NCI-H460 (cell line): ENCODE measurements at places on chromosomes 2 and 18. TPM values are rescaled to one million over a fixed set of nuclear protein-coding genes. Genes with fewer than 3 reads are reported as not detected.

- no peak for DNase-seq
Observed at GRCh38 chr2:148237911-148238310, 217.0 kb downstream of the MBD5 start.

Gene PIAS2
- 14.4 and 15.8 TPM in 2 replicates for total RNA-seq

Gene GNAL
- total RNA-seq: 8.6 TPM in 2 replicates

Gene TEX51
- not detected in 2 replicates for total RNA-seq

DNA sequence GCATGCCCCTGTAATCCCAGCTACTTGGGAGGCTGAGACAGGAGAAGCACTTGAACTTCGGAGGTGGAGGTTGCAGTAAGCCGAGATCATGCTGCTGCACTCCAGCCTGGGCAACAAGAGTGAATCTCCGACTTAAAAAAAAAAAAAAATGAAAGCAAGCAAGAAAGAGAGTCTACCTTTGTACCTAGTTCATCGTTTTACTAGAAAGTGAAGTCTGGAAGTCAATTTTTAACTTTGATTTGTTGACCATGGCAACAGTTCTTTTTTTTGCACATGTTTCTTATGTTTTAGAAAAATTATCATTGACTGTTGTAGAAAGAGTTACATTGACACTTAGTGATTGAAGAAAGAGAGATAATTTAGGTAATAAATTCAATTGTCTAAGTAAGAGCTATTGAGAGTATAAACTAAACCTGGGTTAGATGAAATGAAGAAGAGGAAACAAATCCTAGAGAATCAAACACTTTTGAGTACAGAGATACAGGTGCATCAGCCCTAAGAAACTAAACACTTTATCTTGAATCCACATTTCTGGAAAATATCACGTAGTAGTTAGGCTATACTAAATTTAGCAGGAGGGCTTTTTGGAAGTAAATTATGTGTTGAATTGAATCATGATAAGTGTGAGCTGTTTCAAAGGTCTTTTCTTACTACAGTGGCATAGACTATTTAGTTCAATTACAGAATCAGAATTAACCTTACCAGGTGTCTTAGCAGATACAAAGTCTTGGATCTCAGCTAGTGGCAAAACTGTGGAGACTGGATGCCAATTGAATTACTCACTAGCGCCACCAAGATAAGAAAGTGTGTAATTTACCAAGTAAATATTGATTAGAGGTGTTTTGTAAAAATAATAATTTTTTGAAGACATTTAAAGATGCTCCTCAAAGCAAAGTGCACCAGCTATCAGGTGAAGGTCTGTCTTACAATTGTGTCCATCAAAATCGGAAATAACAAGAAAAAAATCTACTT lies 303.4 kb upstream of the NRXN1 start:
- no peak for DNase-seq

Gene CABYR
- 36.7 and 37.3 TPM in 2 replicates for total RNA-seq

DNA sequence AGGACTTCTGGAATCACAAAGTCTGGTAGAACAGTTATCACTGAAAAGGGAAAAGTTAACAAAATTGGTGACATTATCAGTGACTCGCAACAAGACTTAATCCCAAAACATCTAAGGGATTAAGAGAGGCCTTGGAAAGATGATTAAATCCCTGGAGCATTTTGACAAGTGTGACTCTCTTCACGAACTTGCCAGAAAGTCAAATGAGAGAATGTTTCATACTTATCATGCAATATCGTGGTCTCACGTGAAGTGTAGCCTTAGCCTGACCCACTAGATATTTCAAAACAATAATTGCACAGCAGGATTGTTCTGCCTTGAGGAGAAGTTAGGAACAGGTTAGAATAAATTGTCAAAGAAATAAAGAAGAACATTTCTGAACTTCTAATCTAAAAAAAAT lies 104.5 kb downstream of the COL6A3 start:
- no peak for DNase-seq

DNA sequence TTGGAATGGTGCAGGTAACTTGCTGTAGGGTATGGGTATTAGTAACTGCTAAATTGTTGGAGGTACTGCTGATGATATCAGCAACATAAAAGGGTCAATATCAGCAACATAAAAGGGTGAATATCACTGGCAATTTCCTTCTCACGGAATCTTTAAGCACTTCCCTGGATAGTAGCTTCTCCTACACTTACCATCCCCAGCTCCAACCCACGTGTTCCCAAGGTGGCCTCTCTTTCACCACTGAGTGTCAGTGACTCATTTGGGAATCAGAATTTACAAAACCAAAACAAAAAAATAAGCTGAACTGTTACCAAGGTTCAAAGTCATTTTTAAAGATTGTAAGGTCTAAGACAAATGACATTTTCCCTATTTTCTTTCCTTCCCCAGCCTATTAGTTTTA lies 70.8 kb downstream of the LRP2 start:
- DNase-seq: no peak

GRCh38 chr2:226793646-226794045 lies 6.0 kb downstream of the IRS1 start:
- no peak for DNase-seq

GRCh38 chr2:18498531-18498930 lies 61.9 kb downstream of the RDH14 start:
- DNase-seq: no peak

DNA sequence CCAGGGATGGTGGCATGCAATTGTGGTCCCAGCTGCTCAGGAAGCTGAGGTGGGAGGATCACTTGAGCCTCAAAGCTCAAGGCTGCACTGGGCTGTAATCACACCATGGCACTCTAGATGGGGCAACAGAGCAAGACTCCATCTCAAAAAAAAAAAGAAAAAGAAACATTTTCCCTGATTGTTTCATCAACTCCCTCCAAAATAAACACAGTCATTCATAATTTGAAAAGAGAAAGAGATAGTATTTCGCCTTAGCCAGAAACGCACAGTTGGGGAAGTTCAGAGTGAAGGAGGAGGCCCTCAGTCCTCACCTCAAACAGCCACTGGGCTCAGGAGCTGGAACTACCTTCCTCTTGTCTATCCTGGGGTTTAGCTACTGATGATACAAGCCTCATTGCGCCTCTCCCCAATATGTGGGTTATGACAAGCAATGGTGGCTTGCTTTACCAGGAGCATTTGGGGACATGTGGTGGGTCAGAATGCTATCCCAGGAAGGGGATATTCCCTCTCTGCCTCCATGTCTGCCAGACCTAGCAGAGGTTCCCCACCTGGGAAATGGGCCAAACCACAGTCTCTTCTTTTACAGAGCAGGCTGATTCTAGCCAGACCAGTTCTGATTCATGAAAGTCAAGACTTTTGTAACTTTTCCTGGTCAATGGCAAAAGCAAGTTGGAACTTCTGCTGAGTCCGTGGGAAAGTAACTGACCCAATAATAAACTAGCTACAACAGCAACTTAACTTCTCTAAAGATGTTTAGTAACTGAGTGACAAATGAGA lies 22.2 kb upstream of the TMEM87B start:
- no peak for DNase-seq

Gene HRH4
- total RNA-seq: 0.12 and 0.29 TPM in 2 replicates

GRCh38 chr18:32480581-32480980 lies 9.9 kb upstream of the GAREM1 start:
- DNase-seq: no peak

Gene OSBPL1A
- 23.6 and 25.2 TPM in 2 replicates for total RNA-seq

DNA sequence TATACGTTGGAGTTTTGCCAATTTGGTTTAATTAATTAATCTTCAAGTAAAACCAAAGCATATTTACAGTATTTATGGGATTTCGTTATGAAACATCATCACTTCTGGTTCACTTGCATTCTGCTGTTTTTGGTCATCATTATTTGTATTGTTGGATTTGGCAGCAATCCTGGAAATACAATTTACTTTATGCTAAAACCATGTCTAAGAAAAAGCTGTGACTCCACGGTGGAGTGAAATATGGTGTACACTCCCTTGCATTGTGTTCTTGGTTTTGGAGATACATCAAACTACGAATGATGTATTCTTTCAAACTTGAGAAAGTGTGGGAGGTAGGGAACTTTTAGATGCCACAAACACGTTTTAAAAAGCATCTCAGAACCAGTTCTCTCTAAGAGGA lies 106.4 kb downstream of the CTAGE1 start:
- no peak for DNase-seq

DNA sequence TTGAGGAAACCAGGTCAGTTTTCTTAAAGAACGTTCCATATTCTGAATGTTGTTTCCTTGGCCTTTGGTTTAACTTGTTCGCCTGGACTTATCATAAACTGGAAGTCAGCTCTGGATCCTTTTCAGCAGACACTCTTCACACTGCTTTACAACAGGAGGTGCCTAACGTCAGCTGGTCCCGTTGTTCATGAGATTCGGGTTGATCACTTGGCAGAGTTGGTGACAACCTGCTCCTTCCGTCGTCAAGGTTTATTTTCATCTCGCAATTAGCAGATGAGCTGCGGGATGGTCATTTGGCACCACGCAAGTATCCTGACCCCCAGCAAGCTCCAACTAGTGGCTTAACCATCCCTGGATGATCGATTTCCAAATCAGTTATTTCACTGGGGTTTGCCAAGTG lies 23.0 kb upstream of the BIN1 start:
- DNase-seq: no peak

DNA sequence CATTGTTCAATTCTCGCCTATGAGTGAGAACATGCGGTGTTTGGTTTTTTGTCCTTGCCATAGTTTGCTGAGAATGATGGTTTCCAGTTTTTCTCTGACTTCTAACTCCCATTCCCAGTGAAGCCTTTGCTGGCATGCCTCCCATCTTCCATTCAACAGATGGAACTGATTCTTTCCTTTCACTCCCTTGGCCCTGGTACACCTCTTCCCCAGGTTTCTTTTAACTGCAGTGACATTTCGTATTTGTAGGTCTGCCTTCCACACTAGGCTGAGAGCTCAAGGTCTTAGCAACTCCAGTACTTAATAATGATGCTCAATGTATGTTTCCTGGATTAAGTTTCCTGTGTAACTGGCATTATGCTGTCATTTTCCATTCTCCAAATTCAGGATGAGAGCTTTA lies 48.5 kb downstream of the GAREM1 start:
- no peak for DNase-seq

DNA sequence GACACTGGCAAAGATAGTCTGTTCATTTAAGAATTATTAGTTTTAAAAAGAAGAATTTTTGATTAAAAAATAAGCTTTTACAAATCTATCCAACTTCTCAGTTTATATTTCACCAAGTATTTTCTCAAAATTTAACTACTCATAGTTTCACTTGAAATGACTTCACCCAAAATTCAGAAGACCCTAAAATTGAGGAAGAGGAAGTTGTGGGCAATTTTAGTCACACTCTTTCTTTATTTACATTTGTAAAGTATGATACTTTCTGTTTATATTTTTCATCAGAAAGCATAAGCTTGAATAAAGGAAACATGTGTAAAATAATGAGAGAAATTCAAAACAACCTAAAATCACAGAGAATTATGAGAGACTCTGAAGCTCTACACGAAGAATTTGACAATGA lies 278.8 kb upstream of the MEIS1 start:
- no peak for DNase-seq

Gene POMC
- not detected in 2 replicates for total RNA-seq

Gene LYG2
- not detected in 2 replicates for total RNA-seq

- DNase-seq: no peak
Observed at GRCh38 chr2:61006486-61007105, 10.9 kb upstream of the PEX13 start.

DNA sequence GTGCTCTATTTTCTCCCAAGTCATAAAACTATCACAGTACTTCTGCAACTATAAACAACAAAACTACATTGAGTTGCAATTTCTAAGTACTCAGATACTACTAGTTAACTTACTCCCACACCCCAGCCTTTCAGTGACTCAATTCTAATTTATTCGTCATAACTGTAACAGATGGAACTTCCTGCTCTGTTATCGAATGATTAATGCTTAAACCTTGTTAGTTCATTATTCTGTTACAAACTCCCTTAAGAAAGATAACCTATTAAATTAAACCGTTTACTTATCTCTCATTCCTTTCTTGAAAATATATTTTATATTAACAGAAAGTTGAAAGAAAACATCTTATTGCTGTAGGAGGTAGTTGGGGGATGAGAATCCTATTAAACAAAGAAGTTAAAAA lies 17.0 kb downstream of the TNFAIP6 start:
- no peak for DNase-seq

Gene ZNF513
- 7.0 and 7.3 TPM in 2 replicates for total RNA-seq

DNA sequence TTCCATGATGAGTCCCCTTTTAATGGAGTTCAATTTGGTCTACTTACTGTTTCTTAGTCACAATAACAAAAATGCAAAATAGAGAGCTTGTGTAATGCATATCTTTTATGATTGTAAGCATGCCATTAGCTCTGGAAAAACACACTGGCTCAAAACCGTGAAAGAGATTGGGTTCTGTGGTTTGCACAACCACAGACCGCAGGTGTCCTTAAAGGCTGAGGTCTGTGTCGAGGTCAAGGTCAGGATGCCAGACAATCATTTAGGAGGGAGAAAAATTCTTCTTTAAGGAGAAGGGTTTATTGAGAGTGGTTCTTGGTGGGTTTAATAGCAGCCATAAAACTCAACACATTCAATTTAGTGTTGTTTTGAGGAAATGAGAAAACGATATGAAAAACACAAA lies 487.2 kb downstream of the GALR1 start:
- no peak for DNase-seq

DNA sequence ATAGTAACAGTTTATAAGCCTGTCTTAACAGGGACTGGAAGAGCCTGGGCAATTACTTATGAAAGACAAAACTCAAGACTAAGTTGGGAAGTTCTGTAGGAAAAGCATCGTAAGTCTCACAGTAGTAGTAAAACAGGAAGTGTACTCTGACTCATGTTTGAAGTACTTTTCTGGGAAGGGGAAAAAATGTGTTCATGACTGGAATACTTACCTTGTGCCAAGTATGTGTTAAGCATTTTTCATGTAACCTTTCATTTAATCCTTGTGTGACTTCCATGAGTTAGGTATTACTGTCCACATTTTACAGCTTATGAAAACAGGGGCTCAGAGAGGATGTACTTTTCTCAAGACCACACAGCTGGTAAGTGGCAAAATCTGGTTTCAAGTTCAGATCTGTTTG lies 13.7 kb upstream of the SKOR2 start:
- no peak for DNase-seq

DNA sequence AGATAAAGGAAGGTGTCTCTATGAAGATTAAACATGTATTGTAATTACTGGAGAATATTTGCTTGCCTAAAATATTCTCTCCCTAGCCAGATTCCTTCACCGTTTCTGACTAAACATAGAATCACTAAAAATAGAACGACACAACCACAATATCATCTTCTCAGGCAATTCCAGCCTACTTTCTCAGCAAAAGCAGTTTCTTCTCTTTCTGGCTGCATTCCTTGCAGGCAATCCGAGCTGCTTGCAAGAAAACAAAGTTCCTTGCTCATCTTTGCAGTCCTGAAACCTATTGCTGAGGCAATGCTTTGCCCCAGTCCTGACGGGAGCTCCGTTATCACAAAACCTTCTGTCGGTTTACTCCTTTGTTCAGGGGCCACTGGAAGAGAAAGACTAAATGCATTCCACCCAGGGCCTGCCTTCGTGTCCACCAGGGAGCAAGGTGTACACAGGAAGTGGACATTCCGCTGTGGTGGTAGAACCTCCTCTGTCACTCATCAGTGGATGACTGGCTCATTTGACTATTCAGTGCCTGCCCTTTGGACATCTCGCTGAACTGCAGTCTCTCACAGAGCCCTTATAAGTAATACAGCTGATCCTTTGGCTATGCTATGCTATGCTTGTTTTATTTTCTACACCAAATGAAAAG lies 239.2 kb upstream of the DOK6 start:
- DNase-seq: no peak

GRCh38 chr18:48036641-48037421 lies 106.4 kb upstream of the SMAD2 start:
- no peak for DNase-seq

GRCh38 chr2:111148925-111149324 lies 28.2 kb downstream of the BCL2L11 start:
- DNase-seq: no peak

Gene CCDC74B
- total RNA-seq: 5.5 and 6.6 TPM in 2 replicates

- DNase-seq: no peak
Observed at GRCh38 chr2:228747483-228747882, 523.6 kb downstream of the PID1 start.
